ENCODE measurements at places on chromosomes 11 and 22.
A peak's percentile ranks its signal among the peaks of the same experiment; 100 is the strongest.

GRCh38 chr11:102669664-102670063, 35.9 kb downstream of the MMP27 start:
- no peak for DNase-seq

DNA sequence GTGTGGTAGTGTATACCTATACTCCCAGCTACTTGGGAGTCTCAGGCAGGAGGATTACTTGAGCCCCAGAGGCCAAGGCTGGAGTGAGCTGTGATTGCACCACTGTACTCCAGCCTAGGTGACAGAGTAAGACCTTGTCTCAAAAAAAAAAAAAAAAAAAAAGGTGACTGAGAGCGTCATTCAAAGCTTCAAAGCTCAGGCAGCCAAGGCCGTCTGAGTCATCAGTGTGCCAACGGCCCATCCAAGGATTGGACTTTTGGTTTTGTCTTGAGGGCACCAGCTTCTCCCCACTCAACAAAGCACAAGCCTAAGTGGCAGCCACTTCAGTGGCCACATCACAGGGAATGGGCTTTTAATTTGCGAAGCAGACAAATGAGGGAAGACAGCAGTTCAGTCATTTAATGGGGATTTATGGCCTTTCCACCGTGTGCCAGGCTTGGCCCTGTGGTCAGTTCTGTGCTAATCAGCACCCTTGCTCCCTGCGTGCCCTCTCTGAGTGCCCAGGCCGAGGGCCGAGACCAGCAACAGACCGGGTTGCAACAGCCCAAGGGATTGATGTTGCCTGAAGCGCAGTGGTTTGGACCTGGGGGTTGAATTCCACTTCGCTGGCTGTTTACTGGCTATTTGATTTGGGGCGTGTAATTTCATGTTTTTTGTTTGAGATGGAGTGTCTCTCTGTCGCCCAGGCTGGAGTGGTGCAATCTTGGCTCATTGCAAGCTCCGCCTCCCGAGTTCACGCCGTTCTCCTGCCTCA, 30.2 kb upstream of the CRYBB3 start:
- peak; percentile 60 for DNase-seq

- DNase-seq: no peak
Observed at GRCh38 chr11:64258356-64258755, 7.0 kb downstream of the PLCB3 start.

GRCh38 chr11:113305440-113306336, 8.7 kb upstream of the TTC12 start:
- peak; percentile 72 for DNase-seq

GRCh38 chr11:10942620-10943019, 84.8 kb upstream of the ZBED5 start:
- DNase-seq: no peak

- peak; percentile 94 for DNase-seq
Observed at GRCh38 chr11:34344768-34345539, 12.9 kb downstream of the ABTB2 start.

DNA sequence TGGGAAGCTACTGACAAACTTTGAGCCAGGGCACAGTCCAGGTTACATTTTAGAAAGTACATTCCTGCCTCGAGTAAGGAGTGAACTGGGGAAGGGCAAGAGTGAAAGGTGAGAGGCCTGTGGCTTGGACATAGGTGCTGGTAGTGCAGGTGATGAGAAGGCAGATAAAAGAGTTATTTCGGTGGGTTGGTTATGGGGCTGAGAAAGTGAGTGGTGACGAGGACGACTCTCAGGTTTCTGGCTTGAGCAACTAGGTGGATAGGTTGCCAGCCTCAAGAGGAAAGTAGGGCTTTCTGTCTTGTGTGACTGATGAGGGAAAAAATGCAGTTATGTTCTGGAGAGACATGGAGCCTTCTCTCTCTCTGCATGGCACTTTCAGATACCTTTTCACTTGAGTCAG, 3.7 kb downstream of the POLR2F start:
- DNase-seq: no peak

DNA sequence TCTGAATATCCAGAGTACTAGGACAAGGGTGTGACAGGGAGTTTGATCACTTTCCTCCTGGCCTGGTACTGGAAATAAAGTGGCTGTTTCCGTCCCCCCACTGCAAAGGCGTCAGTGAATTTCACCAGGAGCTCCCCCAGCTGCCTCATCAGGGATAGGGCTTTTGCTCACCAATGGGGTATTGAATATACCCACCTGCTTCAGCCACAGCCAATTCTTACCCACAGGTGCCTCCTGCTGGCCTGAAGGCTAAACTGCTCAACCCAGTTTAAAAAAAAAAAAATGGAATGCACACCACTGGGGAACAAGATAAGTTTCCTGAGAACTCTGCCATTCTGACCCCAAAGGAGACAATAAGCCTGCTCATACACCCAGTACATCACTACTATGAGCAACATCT, 65.3 kb upstream of the MS4A8 start:
- no peak for DNase-seq
